Right forelimb (tissue), 1 donor: ENCODE measurements at places on chromosomes 4 and X.

DNA sequence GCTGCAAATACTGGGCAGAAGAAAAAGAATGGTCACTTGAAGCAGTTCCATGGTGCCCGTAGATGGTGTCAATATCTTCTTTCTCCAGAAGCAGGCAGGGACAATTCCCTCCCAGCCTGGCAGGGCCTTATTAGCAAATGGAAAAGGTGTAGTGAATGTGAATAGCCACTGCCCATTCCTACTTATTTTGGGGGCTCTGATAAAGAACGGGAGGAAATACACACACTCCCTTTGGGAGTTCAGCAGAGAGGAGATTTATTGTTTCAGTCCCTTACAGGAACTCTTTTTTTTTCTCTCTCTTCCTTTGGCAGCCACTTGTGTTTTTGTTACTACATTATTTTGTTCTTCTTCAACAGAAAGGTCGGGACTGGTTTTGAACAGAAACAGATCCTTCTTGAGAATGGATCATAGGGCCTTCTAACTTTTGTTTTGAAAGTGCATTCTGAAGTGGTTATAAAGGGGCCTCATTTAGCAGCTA, at the start of gene EMCN:
TSS of gene EMCN (minus strand) at position 159 of the 478 bp plus-strand sequence. CDS start at position 51, 108 bp downstream.
- no peak for DNase-seq

GRCh38 chrX:67408423-67409079, 135.3 kb upstream of the AR start:
- DNase-seq: no peak

GRCh38 chr4:120070196-120070595, 3.5 kb upstream of the MAD2L1 start:
- no peak for DNase-seq

- DNase-seq: no peak
These were observed 380.6 kb upstream of the SPOCK3 start for GRCh38 chr4:167614866-167615265.

GRCh38 chr4:108930186-108930585, 167.3 kb upstream of the ETNPPL start:
- DNase-seq: no peak

GRCh38 chr4:26764231-26764630, 96.4 kb upstream of the STIM2 start:
- DNase-seq: no peak

DNA sequence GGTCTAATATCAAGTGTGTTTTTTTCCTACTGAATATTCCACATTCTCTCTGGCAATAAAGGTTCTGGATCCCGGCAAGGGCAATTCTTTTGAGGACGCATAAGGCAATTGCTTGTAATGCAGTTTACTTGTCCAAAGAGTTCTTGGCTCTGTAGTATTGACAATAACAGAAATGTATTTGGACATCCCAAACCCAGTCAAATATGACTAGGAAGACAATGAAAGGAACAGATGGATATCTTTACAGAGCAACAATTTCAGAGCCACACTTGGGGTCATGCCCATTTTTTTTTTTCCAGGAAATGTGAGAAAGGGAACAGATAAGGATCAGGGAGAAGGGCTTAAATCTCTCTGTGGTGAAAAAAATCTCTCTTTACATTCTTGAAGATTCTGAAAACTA, 12.2 kb downstream of the GK2 start:
- no peak for DNase-seq

GRCh38 chr4:1178300-1179088, 6.1 kb upstream of the SPON2 start:
- no peak for DNase-seq

DNA sequence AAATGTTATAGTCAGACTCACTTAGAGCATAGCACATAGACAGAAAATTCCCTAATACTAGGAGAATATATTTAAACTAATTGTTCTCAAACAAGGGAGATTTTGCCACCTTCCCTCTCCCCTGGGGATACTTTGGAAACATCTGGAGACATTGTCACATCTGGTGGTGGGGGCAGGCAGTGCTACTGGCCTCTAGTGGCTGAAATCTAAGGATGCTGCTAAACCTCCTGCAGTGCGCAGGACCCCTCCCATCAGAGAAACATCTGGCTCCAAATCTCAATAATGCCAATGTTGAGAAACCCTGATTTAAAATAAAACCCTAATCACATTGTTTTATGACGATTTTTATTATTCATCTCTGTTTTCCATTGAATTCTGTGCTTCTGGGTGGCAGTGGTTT, 244.9 kb downstream of the FRMPD4 start:
- no peak for DNase-seq

GRCh38 chr4:90582087-90582486, 454.9 kb downstream of the CCSER1 start:
- DNase-seq: no peak

DNA sequence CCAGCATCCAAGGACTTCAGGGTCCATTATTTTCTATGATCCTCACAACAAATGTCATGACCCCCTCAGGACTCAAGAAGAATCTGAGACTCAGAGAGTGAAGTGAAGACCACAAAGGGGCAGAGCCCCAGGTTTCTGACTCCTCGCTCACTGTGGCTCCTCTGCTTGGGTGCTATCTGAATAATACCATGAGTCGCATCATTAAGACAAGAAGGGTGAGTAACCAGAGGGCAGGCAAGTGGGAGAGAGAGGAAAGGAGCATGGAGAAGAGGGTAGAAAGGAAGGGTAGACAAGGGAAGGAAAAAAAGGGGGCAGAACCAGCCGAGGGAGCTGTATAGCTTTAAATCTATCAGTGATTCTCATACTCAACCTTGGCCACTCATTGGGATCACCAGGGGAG, 15.5 kb upstream of the HSD17B10 start:
- DNase-seq: no peak

DNA sequence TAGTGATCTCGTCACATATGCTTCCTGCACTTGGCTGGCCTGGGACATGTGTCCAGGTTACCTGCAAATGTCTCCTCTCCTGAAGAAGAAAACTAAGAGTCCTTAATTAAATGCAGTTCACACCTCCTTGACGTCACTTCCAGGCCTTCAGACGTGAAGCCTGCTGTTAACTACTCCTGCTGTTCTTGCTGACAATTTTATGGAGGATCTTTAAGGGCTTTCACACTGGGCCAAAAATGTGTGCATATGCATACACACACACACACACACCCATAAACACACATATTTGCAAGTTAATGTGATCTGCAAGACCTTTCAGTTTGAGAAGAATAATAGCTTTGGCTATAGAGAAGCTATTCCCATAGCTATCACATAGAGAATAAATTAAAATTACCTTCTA, 267.9 kb downstream of the AFF2 start:
- DNase-seq: no peak
